Melanocyte of skin (primary cell): ENCODE measurements at places on chromosomes 2 and 18. TPM values are rescaled to one million over a fixed set of nuclear protein-coding genes. Genes with fewer than 3 reads are reported as not detected.

Gene MAP3K19
- total RNA-seq, result not detected in 2 replicates

Gene CCDC85A
- total RNA-seq, result 0.15 and 0.33 TPM in 2 replicates

Gene LIMS4
- total RNA-seq, result not detected in 2 replicates

Gene CRYGD
- 0.33 TPM in 1 of 2 replicates, not detected in the other for total RNA-seq

Gene AKAIN1
- not detected in 2 replicates for total RNA-seq

Gene IL18R1
- 0.34 and 1.1 TPM in 2 replicates for total RNA-seq

Gene SLC39A6
- 502 and 527 TPM in 2 replicates for total RNA-seq

Gene TFCP2L1
- total RNA-seq, result not detected in 2 replicates

Gene STEAP3
- total RNA-seq, result 3.2 and 3.7 TPM in 2 replicates
